Mammary microvascular endothelial cell (primary cell): ENCODE measurements at places on chromosomes 3 and 15. TPM values are rescaled to one million over a fixed set of nuclear protein-coding genes. Genes with fewer than 3 reads are reported as not detected.

The PLSCR2 gene
- total RNA-seq = not detected in 2 replicates

The GRM7 gene
- total RNA-seq = not detected in 2 replicates

The CPNE4 gene
- total RNA-seq = not detected in 2 replicates

The FBXL2 gene
- total RNA-seq = 17.6 and 18.1 TPM in 2 replicates

The FAM107A gene
- total RNA-seq = 83.0 and 85.8 TPM in 2 replicates
